Adrenal gland (tissue), 19 donors: ENCODE measurements at places on chromosomes 11 and 22.

- DNase-seq = peak; percentile 18
- no peaks in the 10 kb centered on the region for H3K4me1 ChIP-seq
- H3K27ac ChIP-seq = no peak overlapping the region
- no peaks in the 10 kb centered on the region for H3K27me3 ChIP-seq
- no peak overlapping the region for H3K4me3 ChIP-seq
- H3K36me3 ChIP-seq = no peaks in the 10 kb centered on the region
Measured at GRCh38 chr11:93623179-93623578, 38.3 kb upstream of the CEP295 start.

GRCh38 chr11:16261836-16262644, 94.3 kb downstream of the SOX6 start:
- no peak overlapping the region for H3K27ac ChIP-seq
- no peaks in the 10 kb centered on the region for H3K36me3 ChIP-seq
- no peaks in the 10 kb centered on the region for H3K4me1 ChIP-seq
- H3K4me3 ChIP-seq = no peak overlapping the region
- H3K27me3 ChIP-seq = no peaks in the 10 kb centered on the region

- H3K36me3 ChIP-seq = no peaks in the 10 kb centered on the region
- H3K27ac ChIP-seq = no peak overlapping the region
- H3K4me3 ChIP-seq = no peak overlapping the region
- no peak for DNase-seq
Measured at GRCh38 chr11:114279792-114280546, 16.2 kb upstream of the NNMT start.

DNA sequence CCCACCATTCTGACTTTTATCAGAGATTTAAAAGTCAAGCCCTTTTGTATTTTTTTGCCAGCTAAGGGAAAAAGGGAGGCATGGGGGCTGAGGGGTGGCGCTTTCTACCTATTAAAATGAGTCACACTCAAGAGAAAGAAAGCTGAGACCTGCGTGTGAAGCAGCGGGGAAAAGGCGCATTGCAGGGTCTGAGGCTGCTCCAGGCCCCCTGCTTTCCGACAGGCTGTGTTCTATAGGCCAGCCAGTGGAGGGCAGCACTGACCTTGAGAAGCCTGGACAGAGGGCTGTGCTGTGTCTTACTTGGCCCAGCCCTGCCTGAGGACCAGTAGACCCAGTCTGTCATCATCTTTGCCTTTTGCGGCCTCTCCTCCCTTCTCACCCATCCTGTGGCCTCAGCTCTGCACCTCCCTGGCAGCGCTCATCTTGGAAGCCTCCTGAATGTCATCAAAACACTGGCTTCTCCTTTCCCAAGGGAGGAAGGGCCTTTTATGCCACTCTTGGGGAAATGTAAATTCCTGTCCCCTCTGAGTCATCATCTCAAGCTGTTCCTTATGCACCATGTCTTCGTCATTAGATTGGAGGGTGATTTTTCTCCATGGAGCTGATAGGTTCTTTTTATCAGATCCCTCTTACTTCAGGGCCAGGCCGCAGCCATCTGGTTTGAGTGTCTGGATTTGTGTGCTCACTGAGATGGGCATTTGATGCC, 12.6 kb upstream of the MAPK8IP1 start:
- H3K4me1 ChIP-seq = no peaks in the 10 kb centered on the region
- H3K27me3 ChIP-seq = no peaks in the 10 kb centered on the region
- DNase-seq = peak; percentile 72
- H3K36me3 ChIP-seq = no peaks in the 10 kb centered on the region

DNA sequence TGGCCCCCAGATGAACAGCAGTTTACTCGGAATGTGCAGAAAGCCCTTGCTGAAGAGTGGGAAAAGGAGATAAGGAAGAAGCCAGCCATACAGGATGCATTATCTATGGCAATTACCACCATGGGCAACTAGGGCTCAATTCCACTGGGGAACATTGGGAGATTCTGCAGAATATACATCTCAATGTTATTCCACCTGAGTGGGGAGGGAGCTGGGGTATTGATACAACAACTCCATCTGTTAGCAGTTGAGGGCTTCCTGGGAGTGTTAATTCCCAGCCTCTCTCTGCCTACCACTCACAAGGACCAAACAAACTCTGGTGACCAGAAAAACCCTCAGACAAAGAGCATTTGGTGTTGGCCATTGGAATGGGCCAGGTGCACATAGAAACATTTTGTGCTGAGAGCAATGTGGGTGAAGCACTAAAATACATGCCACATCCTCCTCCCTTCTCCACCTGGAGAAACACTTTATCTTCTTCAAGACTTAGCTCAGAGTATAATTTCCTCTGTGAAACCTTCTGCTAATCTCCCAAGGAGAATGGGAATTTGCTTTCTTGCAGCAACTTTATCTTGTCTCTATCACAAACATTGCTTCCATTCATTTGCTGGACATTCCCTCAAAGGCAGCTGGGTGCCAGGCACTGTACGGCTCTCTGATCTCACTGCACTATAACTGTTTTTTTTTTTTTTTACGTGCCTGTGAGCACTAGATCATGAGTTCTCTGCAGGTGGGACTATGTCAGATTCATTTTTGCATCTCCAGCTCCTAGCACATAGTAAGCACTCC, 292.2 kb downstream of the MN1 start:
- no peak overlapping the region for H3K4me3 ChIP-seq
- H3K27ac ChIP-seq = no peak overlapping the region
- H3K27me3 ChIP-seq = no peaks in the 10 kb centered on the region

GRCh38 chr11:60848714-60849151, 6.8 kb downstream of the CCDC86 start:
- no peak for DNase-seq
- H3K27me3 ChIP-seq = no peaks in the 10 kb centered on the region
- peaks cover 39% of the 10 kb centered on the region for H3K36me3 ChIP-seq
- H3K4me1 ChIP-seq = peaks cover 5% of the 10 kb centered on the region
- no peak overlapping the region for H3K4me3 ChIP-seq

DNA sequence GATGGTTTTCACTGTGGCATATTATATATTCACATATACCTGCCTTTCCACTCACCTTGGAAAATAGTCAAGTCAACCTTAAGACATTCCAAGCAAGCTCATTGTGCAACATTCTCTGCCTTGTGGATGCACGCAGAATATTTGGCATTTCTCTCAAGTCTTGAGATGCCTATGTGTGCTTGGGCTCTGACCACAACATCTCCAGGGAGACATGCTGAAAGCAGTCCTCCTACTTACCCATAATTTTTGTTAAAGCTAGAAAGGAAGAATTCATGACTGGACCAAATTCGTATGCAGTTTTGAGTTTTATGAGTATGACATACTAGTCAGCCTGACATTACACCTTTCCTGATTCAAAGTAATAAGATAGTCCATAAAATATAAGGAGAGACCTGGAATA, 684.0 kb downstream of the OPCML start:
- no peak for DNase-seq
- H3K27ac ChIP-seq = no peak overlapping the region
- H3K4me1 ChIP-seq = no peaks in the 10 kb centered on the region
- no peak overlapping the region for H3K4me3 ChIP-seq

DNA sequence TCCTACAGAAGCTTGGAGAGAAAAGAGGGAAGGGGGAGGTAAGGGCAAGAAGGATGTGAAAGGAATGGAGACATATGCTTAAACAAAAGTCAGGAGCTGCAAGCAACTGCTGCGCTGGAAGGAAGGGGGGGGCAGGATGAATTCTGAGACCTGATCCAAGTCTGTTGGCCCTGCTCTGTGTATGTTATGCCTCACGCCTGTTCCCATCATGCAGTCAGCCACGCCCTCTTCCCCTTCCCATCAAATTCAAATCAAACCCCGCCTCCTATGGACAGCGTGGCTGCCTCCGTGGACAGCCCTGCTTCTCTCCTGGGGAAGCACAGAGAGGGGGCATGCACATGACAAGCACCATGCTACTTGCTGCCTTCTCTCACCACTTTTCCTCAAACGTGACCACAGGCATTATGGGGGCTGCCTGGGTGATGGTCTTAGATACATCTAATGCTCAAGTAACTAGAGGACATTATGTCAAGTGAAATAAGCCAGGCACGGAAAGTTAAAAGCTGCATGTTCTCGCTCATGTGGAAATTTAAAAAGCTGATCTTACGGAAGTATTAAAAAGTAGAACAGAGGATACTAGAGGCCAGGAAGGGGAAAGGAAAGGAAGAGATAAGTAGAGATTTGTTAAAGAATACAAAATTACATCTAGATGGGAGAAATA, 45.8 kb upstream of the CYP2D6 start:
- peaks cover 28% of the 10 kb centered on the region for H3K4me1 ChIP-seq
- H3K27me3 ChIP-seq = no peaks in the 10 kb centered on the region
- no peaks in the 10 kb centered on the region for H3K36me3 ChIP-seq
- no peak overlapping the region for H3K27ac ChIP-seq
- no peak overlapping the region for H3K4me3 ChIP-seq

DNA sequence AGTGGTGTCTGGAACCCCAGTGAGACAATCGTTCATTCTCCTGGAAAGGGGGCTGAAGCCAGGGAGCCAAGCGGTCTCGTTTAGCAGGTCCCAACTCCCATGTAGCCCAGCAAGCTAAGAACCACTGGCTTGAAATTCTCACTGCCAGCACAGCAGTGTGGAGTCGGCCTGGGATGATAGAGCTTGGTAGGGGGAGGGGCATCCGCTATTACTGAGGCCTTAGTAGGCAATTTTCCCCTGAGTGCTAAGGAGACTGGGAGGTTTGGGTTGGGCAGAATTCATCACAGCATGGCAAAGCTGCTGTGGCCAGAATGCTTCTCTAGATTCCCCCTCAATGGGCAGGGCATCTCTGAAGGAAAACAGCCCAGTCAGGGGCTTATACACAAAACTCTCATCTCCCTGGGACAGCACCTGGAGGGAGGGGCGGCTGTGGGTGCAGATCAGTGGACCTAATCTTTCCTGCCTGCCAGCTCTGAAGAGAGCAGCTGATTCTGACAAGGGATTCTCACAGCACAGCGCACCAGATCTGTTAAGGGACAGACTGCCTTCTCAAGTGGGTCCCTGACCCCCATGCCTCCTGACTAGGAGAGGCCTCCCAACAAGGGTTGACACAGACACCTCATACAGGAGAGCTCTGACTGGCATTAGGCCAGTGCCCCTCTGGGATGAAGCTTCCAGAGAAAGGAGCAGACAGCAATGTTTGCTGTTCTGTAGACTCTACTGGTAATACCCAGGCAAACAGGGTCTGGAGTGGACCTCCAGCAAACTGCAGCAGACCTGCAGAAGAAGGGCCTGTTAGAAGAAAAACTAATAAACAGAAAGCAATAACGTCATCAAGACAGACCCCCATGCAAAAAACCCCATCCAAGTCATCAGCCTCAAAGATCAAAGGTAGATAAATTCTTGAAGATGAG, 14.8 kb downstream of the OR52M1 start:
- DNase-seq = no peak
- no peaks in the 10 kb centered on the region for H3K36me3 ChIP-seq
- H3K27me3 ChIP-seq = no peaks in the 10 kb centered on the region
- no peaks in the 10 kb centered on the region for H3K4me1 ChIP-seq
- H3K27ac ChIP-seq = no peak overlapping the region

DNA sequence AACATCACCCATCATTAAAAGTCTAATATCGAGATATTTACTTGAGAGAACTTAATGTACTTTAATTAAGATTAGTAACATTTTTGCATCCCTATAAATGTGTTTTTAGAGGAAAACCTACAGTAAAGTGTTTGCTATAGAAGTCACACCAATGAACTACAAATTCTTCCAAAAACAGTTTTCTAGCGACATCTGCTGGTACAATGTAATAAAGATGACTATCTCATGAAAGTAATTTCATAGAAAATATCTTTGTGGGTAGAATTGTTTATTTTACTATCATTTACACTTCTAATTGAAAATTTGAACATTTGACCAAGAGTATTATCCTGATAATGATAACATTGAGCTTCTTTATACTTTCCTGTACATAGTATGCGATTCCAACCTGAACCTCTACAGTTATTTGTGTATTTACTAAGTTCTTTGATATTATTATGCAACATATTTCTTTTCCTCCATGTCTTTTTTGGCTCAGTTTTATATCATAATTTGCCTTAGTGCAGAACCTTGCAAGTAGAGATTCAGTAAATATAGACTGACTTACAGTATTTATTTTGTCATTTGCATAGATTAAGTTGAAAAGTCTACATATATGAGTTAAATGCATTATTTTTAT, 252.7 kb downstream of the TMEM135 start:
- no peaks in the 10 kb centered on the region for H3K27me3 ChIP-seq
- no peak overlapping the region for H3K27ac ChIP-seq
- no peak for DNase-seq

- H3K4me3 ChIP-seq = no peak overlapping the region
- H3K27ac ChIP-seq = no peak overlapping the region
Measured at GRCh38 chr11:31529701-31530100, 20.1 kb downstream of the ELP4 start.
